Activated CD4-positive, alpha-beta T cell treated with anti-CD3 and anti-CD28 coated beads, Interleukin-2, amount 50 U/mL, for 1 hour (primary cell): ENCODE measurements at places on chromosomes 12 and 14.

- DNase-seq: no peak
These were observed 839 bp downstream of the CLEC9A start for GRCh38 chr12:10031321-10031720.

DNA sequence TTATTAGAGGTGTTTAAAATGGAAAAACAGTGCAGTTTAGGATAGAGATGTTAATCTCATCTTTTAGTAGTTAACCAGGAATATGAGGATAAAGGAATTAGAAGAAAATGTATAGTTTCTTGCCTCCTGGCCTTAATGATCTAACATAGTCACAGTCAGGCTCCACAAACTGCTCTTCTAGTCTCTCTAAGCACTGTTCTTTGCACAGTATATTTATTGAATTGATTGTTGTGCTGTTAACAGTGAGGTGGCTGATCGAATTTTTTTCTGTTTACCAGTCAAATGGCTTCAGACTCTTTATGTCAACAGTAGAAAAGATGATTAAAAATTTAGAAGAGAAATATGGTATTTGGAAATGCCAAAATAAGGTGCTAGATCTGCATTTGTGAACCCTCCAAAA, 37.8 kb downstream of the ATF7IP start:
- no peak for DNase-seq

DNA sequence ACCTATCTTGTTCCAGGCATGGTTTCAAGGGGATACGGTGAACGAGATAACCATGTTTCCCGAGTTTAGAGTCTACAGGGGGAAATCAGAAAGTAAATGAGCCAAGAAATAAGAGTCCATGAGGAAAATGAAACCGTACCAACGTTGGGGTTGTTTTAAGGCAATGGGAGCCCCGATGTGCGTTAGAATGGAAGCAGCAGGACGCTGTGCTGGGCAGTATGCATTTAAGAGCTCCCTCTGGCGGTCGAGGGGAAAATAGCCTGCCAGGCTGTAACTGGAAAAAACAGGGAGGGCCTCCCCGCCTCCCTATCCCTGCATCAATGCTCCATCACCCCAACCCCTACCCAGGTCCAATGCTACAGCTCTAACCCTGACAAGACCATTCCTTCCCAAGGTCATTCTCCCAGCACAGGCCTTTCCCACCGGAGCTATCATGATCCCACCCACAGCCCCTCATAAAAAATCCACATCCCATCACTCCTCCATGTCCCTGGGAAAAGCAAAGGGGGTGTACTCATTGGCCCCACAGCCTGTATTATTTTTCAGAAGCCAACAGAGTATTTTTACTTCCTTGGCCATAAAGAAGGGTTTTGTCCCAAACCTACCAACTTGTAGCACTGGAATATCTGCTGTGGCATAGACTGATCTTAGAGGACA, 226.3 kb upstream of the NOS1 start:
- peak; percentile 11 for DNase-seq

DNA sequence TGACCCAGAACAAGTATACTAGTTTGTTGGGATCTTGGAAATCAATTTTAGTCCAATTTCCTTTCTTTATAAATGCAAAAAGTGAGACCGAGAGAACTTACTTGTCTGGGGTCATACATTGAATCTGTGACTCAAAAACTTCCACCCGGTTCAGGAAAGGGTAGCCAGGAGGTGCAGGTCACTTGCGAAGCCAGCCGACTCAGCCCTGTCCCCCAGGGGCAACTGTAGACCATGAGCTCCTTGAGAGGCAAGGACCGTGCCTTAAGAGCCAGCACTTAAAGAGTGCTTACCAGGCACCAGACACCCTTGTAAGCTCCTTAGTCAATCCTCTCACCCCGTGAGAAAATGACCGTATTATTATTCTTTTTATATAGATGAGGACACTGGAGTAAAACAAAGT, 505 bp upstream of the BCDIN3D start:
- DNase-seq: no peak

GRCh38 chr14:86933958-86934595, 1058.9 kb downstream of the GALC start:
- no peak for DNase-seq

GRCh38 chr14:62017651-62018230, 255.5 kb downstream of the SNAPC1 start:
- DNase-seq: no peak

GRCh38 chr14:33357225-33358010, 418.7 kb downstream of the NPAS3 start:
- no peak for DNase-seq

- DNase-seq: no peak
These were observed 20.1 kb downstream of the MORN3 start for GRCh38 chr12:121649322-121649721.

DNA sequence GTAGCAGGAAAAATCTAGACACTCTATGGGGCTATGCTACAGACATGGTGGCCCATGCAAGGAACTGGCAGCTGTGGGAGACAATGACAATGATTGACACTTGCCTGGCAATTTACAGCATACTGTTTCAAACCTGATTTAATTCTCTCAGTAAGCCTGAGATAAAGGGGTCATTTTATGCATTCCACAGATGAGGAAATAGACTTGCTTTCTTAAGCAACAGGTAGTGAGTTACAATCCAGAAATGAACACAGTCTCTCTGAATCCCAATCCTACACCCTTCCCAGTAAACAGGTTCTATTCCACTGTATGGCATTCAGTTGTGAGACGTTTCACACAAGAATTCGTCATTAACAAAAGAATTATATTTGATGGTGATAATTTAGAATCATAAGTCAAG, 15.5 kb upstream of the PCNX1 start:
- no peak for DNase-seq

- no peak for DNase-seq
These were observed 48.7 kb upstream of the KITLG start for GRCh38 chr12:88628856-88629509.

DNA sequence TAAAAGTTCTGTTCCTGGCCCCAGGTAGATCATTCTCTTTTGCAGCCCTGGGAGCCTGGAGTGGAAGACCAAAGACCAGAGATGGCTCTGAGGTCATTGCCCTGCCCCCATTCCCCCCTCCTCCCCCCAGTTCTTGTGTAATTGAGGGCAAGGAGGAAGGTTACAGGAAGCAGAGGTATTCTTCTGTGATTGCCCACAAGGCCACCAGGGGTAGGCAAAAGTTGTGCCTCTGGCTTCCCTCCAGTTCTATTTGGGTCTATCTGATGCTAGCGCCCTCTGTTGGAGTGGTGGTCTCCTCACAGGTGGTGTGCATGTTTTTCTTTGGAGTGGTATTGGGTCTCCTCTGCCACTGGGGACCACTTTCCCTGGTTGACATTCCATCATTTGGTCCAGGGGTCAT, 41.2 kb upstream of the CRY1 start:
- peak; percentile 11 for DNase-seq
